ENCODE measurements at places on chromosomes 4 and X. TPM values are rescaled to one million over a fixed set of nuclear protein-coding genes. Genes with fewer than 3 reads are reported as not detected.
A peak's percentile ranks its signal among the peaks of the same experiment; 100 is the strongest.

The ERCC6L gene
- total RNA-seq, result 1.9 TPM

GRCh38 chrX:9847071-9847470, 60.8 kb downstream of the SHROOM2 start:
- peak; percentile 75 for DNase-seq

The COL25A1 gene
- not detected for total RNA-seq

The MED28 gene
- total RNA-seq, result 4.8 TPM

The RPA4 gene
- total RNA-seq, result 0.65 TPM

DNA sequence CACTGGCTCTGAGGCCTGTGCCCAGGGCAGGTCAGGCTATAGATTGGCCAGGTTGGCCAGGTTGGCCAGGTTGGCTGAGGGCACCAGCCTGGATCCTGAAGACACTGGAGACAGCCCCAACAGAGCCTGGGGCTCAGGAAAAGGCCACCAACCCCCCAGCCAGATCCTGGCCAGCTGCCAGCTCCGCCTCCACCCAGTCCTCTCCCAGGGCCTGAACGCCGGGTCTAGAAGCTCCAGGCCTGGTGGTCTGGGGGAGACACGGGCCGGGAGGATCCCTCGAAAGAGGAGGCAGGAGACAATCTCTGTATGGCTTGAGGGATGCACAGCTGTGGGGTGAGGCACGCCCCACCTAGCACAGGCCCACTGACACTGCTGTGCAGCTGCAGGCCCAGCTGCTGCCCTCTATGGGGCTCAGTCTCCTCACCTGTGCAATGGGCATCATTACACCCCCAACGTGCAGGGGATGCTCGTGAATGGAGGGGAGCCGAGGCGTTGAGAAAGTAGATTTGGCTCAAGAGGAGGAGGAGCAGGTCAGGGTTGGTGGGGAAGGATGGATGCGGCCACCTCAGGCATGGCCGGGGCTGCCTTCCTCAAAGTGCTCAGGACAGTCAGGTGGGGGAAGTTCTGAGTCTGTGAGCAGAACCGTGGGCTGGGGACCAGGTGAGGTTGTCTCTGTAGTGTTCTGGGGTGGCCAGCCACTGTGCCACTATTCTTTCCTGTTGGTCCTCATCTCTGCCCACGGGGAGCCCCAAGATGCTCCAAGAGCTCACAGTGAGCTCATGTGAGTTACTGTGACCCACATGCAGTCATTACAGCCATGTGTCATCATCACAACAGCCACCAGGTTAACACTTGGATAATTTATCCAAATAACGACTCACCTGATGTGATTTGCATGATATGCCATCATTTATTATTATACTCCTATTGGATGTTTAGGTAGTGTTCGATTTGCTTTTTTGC, 10.8 kb upstream of the GAGE10 start:
- no peak for DNase-seq

The MEPE gene
- total RNA-seq, result not detected

GRCh38 chr4:149973181-149973580, 105.1 kb upstream of the DCLK2 start:
- no peak for DNase-seq

The TMEM31 gene
- not detected for total RNA-seq

The SOWAHB gene
- total RNA-seq, result not detected

DNA sequence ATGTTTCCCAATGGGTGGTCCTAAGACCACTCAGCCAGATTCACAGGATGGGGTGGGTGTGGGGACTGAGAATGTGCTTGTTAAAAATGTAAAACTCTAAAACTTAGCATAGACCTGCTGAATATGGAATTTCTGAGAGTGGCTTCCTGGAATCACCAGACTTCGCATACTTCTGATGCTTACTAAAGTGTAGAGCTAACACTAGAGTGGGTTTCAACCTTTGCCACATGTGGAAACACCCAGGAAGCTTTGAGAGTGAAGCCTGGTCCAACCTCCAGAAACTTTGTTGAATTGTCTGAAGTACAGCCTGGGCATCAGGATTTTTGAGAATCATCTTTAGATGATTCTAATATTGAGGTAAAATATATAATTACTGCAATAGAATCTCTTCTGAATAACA, 167.8 kb upstream of the EDNRA start:
- no peak for DNase-seq

The CT55 gene
- not detected for total RNA-seq

DNA sequence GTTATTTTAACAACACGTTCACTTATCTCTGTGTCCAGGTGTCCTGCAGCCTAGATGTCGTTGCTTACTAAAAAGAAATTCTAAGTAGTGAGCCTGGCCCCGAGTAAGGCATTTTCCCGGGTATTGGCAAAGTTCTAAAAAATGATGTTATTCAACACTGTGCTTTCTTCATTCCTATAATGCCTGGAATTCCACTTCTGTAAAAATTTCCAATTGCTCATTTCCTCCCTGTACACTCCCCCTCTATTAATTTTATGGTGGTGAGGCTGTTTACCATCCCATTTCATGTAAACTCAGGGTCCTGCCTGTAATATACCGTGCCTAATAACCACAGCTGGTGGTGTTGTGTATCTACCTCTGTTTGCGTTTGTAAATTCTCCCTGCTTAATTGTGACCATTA, 14.2 kb downstream of the BST1 start:
- peak; percentile 64 for DNase-seq

The SLITRK4 gene
- total RNA-seq, result not detected

- no peak for DNase-seq
Observed at GRCh38 chr4:107743532-107743931, 23.5 kb upstream of the PAPSS1 start.

The PGAM4 gene
- total RNA-seq, result not detected

DNA sequence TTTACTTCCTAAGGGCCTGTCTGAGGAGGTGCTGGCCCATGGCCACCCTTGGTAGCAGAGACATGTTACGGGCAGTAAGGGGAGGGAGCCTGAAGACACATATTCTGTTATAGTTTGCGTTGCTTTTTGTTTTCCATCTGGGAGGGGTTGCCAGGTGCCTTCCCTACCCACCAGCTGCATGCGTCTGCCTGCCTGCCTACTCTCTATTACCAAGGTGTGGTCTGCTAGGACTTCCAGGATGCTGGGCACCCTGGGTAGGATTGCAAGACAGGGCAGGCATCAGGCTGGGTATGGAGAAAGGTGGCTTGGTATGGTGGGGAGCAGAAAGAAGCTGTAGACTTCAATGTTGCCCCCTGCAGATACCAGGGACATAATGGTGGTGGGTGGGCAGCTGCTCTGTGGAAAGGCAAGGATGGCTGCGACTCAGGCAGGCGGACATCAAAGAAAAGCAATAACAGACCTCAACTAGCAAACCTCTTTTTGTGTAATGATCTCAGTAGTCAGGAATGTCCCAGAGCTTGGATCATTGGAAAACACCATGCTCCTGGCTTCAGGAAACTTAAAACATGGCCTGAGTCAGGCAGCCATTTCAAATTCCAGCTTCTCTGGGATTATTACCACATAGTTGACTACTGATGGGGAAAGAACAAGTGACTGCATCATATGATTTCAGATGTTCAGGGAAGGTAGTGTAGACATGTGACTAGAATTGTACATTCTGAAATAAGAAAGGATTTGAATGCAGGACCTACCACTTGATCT, 67.8 kb downstream of the HOPX start:
- DNase-seq, result peak; percentile 46

DNA sequence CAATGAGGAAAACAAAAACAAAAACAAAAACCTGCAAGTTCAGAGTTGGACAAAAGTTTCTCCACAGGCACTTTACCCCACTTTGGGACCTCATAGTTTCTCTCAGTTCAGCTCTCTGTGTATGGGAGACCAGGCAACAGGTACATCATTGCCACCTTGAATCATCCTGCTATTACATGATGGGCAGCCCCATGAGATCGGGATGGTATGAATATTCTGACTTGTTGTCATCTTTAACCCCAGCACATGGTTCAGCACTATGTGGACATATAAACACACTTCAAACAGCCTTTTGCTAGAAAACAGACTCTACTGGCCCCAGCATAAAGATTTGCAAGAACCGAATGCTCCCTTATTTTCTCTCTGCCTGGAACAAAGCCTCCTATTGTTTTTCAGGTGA, 176.9 kb upstream of the SCML1 start:
- no peak for DNase-seq

- no peak for DNase-seq
Observed at GRCh38 chr4:109864134-109864533, 16.2 kb downstream of the LRIT3 start.

DNA sequence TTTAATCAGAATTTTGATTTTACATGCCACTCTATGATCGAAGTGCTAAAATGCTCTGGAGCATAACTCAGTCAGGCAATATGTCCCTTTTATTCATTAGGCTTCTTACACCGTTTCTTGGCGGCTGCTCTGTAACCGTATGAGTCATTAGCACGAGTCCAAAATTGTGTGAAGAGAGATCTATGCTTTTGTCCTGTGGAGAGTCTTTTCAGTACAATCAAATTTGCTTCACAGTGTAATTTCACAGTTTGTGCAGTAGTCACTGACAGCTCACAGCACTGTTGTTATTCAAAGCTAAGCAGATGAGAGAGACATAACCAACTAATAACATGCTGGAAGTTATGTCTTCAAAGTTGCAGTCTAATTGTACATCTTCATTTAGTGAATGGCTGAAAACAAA, 167.8 kb downstream of the PCDH10 start:
- DNase-seq, result peak; percentile 2

DNA sequence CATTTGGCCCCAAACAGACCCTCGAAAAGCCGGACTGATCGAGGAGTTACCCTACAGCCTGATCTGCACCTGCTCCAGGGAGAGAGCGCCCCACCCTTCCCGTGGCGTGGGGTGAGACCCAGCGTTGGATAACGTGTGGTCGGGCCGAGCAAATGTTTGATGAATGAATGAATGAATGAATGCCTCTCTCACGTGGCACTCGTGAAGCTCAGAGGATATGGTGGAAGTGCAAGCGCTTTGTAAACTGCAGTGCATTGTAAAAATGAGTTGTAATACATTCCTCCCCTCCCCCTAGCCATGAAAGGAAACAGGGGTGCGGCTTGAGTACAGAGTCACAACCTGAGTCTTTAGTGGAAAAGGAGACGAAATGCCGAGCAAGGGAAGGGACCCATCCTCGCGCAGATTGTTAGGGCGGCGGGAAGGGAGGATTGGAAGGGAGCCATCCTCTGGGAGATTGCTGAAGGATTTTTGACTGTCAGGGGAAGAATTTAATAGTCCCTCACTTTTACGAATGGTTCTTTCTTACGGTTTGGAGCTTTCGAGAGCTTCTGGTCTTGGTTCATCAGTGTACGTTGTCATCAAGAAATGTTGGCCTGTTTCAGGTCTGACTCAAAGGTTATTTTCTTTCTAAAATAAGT, 772 bp upstream of the FBXW7 start:
- DNase-seq, result peak; percentile 73

- DNase-seq, result no peak
Observed at GRCh38 chr4:93355411-93355810, 473.1 kb upstream of the ATOH1 start.

The SPANXA2 gene
- not detected for total RNA-seq

DNA sequence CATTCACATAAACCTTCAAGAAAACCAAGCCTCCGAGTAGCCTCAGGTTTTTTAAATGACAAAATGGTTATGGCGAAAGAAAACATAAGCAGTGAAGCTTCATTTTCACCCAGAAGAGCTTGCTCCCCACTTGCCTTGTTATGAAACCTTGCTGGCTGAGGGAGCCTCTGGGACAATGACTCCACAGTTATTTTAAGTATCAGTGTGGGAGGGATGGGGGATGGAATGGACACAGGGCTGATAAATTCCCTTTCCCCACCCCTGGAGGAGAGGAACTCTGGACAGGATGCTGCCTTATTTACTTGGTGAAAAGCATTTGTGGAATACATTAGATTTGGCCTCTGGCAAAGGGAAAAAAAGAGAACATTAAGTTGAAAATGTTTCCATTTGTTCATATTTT, 220.7 kb upstream of the CNKSR2 start:
- DNase-seq, result peak; percentile 72

The TSPAN7 gene
- not detected for total RNA-seq

- DNase-seq, result peak; percentile 93
Observed at GRCh38 chr4:40990236-40990898, 224.0 kb downstream of the APBB2 start.

DNA sequence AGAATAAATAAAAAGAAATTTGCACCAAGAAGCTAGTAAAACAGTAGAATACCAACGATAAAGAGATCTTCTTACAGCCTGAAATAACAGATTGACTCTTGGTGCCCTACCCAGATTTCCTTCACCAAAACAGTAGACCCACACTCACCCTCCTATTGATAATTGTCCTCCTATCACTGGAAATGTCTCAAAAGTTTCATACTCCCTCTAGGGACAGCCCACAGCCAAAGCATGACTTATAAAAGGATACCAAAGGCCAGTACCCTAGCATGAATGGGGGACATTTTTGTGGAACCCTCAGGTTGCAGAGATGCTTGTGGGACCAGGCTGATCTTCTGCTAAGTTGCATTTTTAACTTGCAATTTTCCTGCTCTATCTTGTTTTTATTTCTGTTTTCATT, 104.1 kb downstream of the INPP4B start:
- DNase-seq, result no peak

The SSX3 gene
- total RNA-seq, result not detected

GRCh38 chr4:5266991-5267390, 215.7 kb downstream of the STK32B start:
- peak; percentile 65 for DNase-seq

The GTPBP6 gene
- total RNA-seq, result 32.4 TPM
